ENCODE measurements at places on chromosomes 3 and 15.

DNA sequence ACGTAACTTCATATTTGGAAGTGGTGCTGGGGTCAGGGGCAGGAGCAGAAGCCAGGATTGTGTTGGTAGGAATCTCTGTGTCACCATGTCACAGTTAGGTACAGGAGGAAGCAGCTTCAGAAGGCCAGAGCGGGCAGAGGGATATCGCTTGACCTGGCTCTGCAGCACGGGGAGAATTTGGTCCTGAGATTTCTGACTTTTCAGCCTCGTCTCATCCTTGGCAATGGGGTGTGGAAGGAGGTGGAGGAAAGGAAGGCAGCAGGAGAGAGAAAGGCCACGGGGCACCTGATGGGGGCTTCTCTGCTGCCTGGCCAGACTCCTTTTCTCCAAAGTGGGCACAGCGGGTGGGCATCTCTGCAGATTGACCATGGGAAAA, 564 bp downstream of the IL16 start:
- no peak for DNase-seq

DNA sequence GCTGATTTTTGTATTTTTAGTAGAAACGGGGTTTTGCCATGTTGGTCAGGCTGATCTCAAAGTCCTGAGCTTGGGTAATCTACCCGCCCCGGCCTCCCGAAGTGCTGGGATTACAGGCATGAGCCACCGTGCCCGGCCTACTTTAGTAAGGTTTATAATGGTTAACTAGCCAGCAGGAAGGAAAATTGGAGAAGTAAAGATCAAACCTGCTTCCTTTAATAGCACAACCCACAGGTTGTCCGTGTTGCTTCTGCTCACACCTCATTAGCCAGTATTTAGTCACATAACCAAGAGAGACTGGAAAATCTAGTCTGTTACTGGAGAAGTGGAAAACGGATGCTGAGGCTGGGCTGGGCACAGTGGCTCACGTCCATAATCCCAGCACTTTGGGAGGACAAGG, 51.9 kb upstream of the TBL1XR1 start:
- no peak for DNase-seq

DNA sequence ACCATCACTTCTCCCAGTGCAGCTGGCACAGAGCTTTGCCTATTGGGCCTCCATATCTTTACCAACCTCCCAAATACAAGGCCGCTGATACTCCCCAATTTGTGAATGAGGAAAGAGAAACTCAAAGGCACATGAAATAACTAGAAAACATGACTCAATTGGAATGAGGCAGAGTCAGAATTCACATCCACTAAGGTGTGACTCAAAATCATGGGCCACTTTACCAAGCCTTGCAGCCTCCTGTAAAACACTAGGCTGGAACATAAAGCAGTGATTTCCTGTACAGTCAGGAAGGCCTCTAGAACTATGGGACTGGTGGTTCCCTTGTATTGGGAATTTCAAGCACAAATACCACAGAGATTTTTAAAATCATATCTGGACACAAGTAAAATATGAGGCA, 128.6 kb downstream of the DCLK3 start:
- DNase-seq, result no peak

DNA sequence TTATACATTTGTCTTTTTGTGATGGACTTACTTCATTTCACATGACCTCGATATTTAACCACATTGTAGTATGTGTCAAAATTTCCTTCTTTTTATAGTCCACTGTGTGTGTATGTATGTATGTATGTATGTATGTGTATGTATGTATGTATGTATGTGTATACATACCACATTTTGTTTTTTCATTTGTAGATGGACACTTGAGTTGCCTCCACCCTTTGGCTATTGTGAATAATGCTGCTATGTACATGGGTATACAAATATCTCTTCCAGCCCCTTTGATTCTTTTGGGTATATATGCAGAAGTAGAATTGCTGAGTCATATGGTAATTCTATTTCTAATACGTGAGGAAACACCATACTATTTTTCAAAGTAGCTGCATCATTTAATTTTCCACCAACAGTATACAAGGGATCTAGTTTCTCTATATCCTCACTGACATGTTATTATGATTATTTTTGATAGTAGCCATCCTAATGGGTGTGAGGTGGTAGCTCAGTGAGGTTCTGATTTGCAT, 228.2 kb downstream of the OPA1 start:
- DNase-seq, result no peak

GRCh38 chr3:98730338-98730737, 32.8 kb upstream of the ST3GAL6 start:
- no peak for DNase-seq

DNA sequence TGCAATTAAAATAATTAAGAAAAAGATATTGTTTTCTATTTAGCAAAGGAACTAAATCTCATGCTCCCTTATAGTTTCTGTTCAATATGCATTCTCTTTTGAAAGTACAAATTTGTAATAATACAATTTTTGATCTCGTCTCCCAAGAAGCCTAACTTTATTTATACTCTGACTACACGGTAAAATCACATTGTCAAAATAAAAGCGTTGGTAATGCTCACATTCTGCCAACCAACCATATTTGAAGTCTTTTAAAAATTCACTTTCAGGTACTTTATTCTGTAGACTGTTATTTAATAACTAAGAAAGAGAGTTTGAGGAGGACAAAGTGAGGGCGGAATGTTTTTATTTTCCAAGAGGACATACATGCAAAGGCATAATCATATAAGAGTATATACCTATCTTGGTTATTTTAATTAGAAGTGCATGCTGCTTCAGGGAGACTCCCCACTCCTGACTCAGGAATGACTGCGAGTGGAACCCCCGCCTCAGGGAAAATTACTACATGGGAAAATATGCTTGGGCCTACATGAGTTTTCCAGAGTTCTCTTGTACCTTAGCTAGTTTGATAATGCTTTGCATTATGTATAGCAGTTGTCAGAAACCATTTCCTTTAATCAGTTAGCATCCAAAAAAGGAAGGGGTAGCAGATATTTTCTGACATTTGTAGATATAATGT, 19.3 kb downstream of the MBNL1 start:
- no peak for DNase-seq

GRCh38 chr15:48025118-48025517, 95.7 kb upstream of the SLC24A5 start:
- DNase-seq, result no peak

DNA sequence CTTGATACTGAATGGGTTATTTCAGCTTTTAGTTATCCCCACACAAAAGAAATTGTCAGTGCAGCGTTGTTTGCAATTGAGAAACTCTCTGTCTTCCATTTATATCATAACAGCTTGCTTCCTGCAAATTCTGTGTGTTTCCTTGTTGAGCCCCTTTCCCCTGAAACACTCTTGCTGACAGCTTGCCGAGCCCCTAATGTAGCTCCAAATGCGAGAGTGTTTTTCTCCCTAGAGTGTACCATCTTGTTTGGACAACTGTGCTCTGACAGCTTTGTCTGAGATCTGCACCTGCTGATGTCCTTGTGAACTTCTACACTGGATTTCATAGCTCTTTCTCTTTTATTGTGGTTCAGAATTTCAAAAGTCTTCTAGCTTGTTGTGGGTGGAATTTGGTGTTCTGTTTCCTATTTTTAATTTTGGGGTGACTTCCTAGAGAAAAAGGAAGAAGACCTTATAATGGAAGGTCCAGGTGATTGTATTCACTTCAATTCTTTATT, 343.5 kb downstream of the PDCD6IP start:
- no peak for DNase-seq

DNA sequence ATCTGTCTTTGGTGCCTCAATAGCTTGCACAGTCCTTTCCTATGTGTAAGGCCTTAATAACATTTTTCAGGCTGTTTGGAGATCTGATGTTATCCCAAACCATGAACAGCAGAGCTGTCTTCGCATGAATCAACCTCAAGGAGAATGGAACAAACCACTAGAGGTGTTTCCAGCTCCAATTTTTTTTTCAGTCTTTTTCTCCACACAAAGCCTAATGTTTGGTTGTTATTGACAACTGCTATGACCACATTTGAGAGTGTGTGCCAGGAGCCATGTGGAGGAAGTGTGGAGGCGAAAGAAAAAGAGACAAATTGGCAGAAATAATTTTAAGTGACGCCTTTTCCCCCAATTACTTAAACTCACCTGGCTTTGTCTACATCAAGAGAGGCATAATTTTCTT, 38.7 kb downstream of the RTP4 start:
- DNase-seq, result no peak

GRCh38 chr15:27358751-27359434, 387.9 kb downstream of the GABRG3 start:
- no peak for DNase-seq

DNA sequence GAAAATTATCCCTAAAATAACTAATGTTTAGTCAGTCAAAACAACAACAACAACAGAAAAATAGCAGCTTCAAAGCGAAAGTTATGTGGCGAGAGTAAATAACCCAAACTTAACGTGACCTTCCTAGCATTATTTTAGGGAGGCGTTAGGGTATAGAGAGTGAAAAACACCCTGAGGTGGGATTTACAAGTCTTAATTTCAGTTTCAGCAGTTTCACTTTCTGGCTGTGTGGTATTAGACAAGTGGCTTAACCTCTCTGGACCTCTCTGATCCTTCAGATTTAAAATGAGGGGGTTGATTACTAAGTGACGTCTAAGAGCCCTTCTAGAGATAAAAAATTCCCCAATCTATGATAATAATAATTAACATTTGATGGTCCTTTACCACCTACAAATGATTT, 291.2 kb downstream of the ZBTB20 start:
- DNase-seq, result no peak

- no peak for DNase-seq
Observed at GRCh38 chr15:54810496-54810895, 386.2 kb downstream of the RSL24D1 start.

DNA sequence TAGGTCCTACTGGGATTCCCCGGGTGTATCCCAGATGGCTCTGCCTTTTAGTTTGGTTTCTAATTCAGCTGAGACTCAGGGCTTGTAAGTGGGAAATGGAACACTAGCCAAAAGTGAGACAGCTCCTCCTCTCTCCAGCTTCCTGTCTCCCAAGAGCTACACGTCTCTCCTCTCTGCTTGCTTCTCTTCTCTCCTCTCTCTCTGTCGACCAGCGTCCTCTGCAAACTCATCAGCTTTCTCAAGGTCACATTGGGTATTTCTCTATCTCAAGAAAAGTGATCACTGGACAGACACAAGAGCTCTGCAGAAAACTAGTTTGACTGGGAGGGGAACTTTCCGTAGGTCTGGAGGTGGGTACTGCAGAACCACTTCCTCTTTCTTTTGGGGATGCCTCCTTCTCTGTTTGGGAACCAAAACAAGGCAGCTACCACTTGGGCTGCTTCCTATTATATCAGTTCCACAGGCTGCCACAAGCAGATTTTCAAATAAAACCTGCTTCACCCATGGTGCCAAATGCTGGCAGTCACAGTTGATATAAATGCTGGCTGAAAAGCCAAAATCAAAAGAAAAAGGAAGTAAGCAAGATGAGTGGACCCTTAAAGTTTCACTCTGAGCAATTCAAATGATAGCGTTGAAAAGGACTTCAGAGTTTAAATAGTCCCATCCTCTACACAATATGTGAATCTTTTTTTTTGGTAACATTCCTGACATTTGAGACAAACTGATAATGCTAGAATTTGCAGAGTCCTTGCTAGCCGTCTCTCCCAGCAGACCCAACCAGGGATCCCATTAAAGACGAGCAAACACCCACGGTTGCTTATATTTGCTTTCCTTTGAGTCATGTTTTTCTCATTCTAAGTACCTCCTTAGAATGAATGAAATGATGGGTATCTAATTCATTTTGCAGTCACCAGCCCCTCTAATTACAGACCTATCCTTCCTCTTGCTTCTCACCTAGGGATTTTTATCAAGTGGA, 7.2 kb upstream of the DYNC1LI1 start:
- no peak for DNase-seq

DNA sequence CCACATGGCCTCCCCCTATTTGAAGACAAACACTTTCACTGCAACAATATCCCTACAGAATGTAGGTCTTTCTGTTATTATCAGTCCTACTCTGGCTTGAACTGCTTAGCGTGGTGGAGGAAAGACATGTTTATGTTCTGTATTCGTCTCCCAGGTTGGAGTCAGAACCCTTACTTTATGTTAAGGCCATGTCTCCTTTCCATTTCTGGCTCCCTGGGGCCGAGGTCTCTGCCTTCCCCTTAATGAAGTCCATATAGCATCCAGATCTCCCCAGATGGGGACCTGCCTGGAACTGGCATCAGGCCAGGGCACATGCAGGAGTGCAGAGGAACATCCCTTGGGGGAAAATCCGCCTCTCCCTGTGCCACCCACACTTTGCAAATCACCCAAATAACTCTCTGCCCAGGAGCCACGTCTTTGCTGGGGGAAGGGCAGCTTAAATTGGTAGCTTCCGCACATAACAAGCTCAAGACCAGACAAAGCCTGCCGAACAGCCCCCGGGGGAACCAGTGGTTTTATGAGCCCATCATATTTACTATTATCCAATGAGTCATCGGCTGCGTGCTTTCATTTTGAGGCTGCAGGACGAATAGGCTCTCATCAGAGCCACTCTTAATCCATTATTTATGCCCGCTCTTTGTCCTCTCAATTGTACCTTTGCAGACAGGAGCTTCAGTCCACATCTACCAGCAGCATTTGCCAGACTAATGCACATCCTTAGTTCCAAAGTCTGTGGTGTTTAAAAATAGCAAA, 237.0 kb downstream of the UACA start:
- no peak for DNase-seq

DNA sequence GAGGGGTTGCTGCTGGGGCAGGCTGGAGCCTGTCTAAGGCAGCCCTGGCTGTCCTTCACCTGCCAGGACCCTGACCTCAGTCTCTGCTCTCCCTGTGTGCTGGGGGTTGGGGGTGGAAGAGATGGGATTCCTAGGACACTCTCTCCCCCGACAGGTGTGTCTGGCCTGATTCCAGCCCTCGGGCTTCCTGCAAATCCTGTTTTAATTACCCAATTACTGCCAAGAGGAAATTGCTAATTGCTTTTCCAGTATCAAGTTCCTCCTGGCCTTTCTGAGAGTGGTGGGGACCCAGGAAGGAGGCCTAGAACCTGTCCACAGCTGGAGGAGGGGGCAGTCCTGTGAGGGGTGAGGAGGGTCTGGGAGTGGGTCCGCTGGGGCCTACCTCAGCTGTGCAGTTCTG, 15.8 kb downstream of the PLXNA1 start:
- DNase-seq, result no peak

DNA sequence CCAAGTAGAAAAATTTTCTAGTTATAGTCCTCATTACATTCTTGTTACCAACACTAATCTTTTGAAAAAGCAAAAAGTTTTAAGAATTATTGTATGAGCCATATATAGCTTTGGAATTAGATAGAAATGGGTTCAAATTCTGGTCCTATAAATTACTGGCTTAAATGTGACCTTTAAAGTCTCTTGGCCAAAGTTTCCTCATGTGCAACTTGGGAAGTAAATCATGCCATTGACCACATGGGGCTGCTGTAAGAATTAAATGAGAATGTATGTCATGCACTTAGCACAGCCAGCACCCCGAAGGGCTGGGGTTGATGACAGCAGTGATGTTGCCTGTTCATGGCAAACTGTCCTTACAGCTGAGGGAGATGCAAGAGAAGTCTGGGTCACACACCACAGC, 108.3 kb downstream of the TOP2B start:
- no peak for DNase-seq

DNA sequence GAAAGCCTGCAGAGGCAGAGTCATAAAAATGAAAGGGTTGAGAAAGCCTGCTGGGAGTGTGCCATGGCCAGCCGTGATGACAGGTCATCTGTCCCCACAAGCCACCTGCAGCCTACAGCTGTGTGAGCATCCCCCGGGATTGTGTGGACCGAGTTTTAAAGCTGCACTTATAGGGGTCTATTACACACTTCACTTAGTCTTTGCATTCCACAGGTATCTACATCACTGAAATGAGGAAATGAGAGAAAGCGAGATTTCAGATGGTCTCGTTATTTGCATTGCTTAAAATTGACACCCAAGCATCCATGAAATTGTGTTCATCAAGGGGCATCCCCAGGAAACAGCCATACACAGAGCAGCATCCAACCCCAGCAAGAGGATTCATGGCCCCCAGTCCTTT, 137.6 kb upstream of the TRIM42 start:
- DNase-seq, result no peak
